Activated CD4-positive, alpha-beta T cell treated with anti-CD3 and anti-CD28 coated beads, Interleukin-2, amount 50 U/mL, for 1 hour (primary cell): ENCODE measurements at places on chromosomes 3 and 15.

DNA sequence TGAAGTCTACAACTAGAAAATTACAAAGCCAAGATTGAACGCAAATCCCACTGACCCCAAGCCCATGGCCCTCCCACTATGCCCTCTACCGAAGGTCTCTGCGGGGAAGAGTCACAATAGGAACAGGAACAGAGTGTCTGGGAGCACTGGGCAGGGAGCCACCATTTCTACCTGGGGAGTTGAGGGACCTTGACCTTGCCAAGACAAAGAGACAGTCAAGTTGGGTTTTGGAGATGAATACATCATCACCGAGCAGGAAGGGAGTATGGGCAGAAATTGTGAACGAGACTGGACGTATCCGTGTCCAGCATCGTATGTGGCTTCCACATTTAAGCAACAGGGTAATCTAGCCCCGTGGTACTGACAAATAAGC, 30.8 kb upstream of the BFSP2 start:
- no peak for DNase-seq

DNA sequence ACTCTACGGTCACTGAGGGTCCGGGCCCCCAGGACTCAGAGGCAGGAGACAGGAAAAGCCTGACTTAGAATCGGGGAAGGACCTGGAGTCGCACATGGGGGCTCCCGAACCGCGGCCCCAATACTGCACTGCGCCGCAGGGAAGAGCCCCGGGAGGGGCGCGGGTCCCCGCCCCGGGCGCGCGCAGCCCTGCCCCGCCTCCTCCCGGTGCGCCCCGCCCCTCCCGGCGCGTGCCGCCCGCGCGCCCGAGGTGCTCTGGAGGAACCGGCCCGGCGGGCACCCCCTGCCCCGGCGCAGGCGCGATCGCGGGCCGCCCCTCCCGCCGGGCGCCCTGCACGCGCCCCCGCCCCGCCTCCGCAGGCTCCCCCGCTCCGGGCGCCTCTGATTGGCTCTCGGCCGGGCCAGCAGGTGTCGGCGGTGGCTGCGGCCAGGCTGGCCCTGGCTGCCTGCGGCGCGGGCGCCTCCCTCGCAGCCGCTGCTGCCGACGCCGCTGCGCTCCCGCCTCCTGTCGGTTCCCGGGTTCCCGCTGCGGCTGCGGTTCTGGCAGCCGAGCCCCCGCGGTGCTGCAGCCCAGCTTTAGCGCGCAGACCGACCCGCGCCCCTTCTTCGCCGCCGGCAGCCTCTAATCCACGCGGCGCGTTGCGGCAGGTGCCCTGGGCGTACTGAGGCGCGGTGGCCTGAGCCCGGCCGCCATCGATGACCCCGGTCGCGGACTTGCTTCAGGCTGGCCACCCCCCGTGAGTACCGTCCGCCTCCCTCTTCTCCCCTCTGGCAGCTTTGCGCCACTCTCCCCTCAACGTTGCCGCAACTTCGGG, at the start of gene MYRIP:
Gene MYRIP (plus strand): TSS at position 429 of the 814 bp plus-strand sequence. CDS start 91,208 bp downstream, outside the sequence.
- no peak for DNase-seq

DNA sequence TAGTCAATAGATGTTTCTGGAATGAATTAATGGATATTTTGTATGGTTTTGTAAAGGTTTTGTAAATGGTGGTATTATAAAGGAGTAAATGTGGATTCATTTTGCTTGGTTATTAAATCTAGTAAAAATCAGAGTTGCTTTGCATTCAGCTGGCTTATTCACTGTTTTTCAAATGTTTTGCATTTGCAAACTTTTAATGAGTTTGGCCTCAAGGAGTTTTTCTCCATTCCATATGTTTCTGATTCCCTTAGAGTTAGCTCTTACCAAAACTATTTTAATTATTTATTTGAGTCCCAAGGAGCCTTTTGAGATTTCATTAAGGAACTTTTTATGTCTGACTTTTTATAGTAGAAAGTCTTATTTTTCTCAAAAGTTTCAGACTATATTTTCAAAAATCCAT, 992.2 kb downstream of the DIPK2A start:
- no peak for DNase-seq

DNA sequence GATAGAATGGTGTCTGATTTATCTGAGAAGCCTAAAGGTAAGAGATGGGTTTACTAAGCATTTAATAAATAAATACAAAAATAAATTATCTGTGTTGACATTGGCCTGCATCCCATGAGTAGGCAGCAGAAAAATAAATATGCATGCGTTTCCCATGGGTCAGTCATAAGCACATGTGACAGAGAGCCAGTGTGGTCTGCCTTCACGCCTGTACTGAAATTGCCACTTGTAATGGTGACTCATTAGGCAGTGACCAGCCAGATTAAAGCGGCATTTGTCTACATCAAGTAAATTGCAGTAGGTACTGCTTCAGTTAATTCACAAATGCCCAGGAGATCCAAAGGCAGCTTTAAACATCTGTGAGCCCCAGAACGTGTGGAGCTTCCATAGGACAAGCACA, 399.6 kb downstream of the NAALADL2 start:
- DNase-seq = no peak

DNA sequence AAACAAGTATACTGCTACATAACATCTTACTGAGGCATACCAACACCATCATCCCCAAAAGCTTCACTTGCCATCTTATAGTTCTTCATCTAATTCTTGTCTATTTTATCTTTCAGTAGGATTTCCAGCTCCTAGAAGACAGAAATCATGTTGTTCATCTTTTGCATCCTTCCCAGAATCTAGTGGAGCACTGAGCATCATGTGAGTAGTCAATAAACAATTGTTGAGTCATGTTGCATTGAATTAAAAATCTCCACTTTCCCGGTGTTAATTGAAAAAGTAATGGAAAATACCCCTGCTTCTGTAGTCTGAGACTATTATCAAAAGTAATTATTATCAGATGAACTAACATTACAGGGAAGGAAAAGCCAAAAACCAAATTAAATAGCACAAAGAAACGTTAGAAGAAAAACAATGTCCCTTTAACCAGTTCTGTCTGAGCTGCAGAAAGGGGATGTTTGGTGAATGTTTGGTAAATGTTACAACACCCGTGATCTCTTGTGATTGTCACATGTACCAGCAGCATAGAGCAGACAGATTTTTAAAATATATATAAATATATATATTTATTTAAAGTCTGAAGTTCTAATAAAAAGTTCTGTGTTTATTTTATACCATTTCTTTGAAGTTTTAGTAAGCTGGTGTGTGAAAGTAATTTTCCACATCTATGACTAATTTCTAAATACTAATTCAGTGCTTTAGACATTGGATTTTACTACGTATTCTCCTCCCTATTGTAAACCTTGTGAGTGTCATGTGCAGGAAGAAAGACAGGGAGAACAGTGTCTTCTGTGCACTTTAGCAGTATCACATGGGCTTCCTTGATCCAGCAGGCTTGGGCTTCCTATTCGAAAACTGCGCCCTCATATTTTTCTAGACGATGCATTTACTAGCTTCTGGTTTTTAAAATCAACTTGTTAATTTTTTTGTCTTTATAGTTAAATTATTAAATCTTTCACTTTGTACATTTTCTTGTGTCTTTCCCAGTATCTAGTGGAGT, 85.6 kb downstream of the RAP2B start:
- DNase-seq = no peak
